ENCODE measurements at places on chromosomes 7 and 10.

DNA sequence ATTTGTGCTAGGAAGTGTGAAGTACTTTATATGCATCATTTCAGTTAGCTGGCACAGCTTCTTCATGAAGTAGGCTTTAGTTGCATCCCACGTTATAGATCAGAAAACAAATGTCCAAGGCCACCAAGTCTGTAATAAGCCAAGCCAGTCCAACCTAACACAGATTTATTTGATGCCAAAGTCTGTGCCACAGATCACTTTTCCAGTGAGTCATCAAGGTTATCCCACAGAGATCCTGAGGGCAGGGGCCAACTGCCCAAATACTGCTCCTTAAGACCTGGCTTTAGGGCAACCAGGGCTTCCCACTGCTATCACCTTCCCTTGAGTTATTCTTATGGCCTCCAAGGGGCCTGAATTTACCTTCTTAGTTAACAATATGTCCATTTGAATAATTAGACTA lies 1340.4 kb downstream of the XPNPEP1 start:
- no peak for DNase-seq

DNA sequence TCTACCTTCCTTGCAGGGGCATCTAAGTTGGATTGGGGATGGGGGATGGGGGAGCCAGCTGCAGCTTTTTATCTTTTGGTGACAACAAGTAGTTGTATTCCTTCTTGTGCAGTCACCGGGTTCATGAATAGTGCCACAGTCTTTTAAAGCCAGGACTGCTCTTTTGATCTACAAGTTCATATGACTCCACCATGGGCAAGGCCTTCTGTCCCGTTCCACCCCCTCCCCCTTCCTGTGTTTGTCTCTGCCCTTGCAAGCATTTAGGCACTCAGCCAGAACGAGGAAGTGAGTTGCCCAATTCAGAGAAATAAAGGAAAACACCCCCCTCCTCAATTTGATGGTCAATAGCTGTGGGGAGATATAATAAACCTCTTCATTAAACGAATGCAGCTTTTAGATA lies 44.8 kb upstream of the EGR2 start:
- DNase-seq, result no peak

DNA sequence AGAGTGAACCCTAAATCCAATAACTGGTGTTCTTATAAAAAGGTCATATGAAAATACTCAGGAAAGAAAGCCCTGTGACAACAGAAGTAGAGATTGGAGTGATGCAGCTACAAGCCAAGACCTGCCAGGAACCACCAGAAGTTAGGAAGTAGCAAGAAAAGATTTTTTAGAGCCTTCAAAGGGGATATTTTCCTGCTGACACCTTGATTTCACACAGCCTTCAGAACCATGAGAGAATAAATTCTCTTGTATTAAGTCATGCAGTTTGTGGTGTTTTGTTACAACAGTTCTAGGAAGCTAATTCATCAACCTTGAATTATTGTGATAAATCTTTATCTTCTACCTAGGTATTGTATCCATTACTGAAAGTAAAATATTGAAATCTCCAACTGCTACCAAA lies 81.0 kb downstream of the HYCC1 start:
- DNase-seq, result no peak

DNA sequence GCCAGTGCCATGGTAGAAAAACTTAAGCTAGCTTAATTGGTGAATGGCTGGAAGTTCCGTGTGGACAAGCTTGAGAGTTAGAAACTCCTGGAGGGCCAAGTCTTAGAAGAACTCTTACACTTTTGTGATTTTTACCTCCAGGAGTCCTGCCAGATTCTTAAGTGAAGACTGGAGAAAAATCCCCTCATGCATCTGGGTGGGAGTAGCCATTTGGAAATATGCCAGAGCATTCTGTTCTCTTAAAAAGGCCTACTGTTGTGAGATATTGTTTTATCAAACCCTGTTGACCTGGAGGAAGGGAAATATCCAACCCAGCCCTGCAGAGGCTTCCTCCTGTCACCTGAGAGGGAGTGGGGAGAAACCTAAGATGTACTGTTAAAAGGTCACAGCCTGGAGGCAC lies 17.6 kb upstream of the MCM10 start:
- no peak for DNase-seq

DNA sequence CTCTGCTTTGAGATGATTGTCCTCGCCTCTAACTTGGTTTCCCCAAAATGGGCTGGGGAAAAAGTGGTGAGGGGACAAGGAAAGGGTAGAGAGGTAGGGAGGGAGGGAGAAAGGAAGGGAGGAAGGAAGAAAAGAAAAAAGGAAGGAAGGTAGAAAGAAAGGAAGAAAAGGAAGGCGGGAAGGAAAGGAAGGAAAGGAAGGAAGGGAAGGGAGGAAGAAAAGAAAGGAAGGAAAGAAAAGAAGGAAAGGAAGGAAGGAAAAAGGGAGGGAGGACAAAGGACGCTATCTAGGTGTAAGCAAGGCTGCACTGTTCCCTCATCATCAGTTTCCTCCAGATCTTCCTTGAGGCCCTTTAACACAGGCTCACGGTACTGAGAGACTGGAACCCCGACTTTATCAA lies 2.2 kb downstream of the GNA12 start:
- DNase-seq, result no peak

GRCh38 chr10:98649170-98649569 lies 202.4 kb upstream of the HPS1 start:
- DNase-seq, result no peak

DNA sequence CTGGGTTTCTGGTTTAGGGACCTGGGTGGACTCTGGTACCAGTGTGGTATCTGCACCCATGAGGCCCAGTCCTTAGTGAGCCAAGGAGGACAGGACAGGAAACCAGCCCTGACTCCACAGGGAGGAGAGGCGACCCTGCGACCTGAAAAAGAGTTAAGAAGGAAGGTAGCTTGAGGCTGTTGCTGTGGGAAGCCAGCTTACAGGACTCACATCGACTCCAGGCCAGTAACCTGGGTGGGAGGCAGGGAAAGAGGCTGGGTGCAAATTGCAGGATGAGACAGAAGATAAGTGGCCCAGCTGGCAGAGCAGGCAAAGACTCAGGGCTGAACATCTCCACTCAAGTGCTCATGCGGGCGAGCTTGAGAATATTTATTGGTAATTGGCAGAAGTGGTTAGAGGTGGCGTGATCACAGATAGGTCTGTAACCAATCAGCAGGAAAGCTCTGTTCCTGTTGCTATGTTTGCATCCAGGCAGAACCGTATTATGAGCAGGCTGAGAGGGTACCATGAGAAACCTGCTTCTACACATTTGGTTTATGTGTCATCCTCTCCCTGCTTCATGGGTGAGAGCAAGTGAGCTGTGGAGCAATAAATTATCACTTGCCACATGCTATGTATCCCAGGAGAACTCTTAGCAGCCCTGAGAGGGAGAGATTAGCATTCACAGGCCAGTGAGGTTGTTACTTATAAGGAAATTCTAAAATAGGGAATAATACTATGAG lies 11.0 kb downstream of the TLL2 start:
- no peak for DNase-seq

DNA sequence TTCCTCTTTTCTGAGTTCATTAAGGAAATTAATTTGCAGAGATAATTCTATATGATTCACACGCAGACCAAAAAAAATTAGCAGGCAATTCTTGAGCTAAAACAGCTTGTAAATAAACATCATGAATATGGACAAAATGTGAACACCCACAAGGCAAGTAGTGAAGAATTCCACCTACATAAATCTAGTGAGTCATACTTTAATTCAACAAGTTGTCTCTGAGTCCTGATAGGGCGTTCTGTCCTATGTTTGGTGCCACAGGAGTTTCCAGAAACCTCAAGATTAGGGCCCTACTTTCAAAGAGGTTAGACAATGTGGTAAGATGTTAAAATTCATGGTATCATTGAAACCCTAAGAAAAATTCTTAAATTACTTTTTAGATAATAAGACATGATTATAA lies 122.3 kb downstream of the SGMS1 start:
- DNase-seq, result no peak

- no peak for DNase-seq
Observed at GRCh38 chr10:66931340-66931948, 5.6 kb downstream of the LRRTM3 start.

DNA sequence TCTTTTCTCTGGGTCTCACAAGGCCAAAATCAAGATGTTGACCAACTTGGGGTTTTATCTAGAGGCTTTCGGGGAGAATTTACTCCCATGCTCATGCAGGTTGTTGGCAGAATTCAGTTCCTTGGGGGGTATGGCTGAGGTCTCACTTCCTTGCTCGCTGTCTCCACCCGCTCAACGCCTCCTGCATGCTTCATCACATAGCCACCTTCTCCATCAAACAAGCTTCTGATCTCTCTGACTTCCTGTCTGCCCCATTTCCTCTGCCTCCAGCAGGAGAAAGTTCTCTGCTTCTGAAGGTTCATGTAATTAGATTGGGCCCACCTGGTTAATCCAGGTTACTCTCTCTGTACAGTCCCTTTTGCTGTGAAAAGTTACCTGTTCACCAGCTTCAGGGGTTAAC lies 179.1 kb upstream of the FZD1 start:
- no peak for DNase-seq

- DNase-seq, result no peak
Observed at GRCh38 chr7:157002819-157003421, 7.5 kb downstream of the MNX1 start.

- DNase-seq, result no peak
Observed at GRCh38 chr7:71350680-71351079, 218.7 kb downstream of the GALNT17 start.

DNA sequence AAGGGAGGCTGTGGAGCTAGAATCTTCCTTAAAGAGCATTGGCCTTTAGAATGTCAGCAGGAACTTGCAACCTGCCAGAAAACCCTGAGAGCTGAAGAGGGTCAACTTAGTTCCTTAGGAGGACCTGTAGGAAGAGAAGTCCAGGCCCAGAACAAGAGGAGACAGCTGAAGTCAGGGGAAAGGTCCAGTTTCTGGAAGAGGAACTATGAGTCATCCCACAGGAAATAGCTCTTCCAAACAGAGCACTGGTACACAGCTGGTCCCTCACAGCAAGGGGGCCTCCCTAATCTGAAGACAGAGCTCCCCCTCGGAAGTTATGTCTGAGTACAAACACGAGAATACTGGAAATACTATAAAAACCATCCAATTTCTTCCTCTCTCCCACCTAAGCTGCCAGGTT lies 98.9 kb downstream of the HERPUD2 start:
- DNase-seq, result no peak

- no peak for DNase-seq
Observed at GRCh38 chr10:22133749-22134624, 83.8 kb downstream of the EBLN1 start.

Measured in hippocampal formation (tissue), 2 donors.